ENCODE measurements at places on chromosomes 11 and 22.

DNA sequence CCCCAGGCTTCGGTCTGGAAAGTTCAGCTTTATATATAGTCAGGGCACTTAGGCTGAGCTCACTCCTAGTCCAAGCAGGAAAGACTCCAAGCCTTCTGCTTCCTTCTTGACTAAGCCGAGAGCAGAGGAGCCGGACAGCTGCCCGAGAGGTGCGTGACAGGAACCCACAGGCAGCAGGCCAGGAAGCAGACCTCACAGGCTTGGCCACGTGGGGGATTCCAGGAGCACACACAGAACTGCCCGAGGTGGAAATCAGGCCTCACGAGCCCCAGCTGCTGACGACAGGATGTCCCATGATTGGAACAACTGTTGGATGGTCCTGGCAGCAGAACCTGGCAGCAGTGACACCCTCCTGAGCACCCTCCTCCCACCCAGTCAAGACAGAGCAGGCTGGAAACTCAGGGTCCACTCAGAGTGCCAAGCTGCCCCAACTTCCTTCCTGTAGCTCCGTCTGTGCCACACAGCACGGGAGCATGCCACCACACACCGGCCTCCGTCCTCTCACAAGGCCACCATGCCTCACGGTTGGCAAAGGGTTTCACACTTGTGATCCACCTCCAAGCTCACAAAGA, 5.4 kb downstream of the PLA2G6 start:
- DNase-seq = no peak

DNA sequence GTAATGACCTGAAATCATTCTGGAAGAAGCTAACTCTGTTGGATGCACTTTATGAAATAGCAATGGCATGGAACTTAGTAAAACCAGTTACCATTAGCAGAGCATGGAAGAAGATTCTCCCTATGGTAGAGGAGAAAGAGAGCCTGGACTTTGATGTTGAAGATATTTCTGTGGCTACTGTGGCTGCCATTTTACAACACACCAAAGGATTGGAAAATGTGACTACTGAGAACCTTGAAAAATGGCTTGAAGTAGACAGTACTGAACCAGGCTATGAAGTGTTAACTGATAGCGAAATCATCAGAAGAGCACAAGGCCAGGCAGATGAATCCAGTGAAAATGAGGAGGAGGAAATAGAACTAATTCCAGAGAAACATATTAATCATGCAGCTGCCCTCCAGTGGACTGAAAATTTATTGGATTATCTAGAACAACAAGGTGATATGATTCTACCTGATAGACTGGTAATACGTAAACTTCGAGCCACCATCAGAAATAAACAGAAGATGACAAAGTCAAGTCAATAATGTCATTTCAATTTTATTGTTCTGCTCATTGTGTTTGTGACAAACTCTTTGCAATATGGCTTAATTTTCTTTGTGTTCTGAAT, 2.0 kb downstream of the JRKL start:
- DNase-seq = no peak

- no peak for DNase-seq
Measured at GRCh38 chr11:126546191-126546590, 190.7 kb downstream of the ST3GAL4 start.

GRCh38 chr11:59776210-59777066, 21.3 kb downstream of the STX3 start:
- no peak for DNase-seq

DNA sequence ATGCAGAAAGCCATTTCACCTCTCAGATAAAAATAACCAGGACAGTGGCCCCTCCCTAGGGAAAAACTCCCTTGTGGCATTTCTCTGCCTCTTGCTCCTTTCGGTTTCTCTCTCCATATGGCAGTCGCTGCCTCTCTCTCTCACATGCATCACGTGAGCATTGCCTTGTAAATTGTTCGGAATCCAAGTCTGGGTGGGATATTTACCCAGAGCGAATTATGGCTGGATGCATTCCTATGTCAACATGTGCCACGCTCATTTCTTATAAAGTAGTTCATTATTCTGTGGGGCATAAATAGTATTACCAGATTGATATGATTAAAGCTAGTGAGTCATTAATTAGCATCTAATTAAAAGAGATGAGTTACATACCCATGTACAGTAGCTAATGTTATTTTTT, 392.9 kb downstream of the INSC start:
- no peak for DNase-seq

DNA sequence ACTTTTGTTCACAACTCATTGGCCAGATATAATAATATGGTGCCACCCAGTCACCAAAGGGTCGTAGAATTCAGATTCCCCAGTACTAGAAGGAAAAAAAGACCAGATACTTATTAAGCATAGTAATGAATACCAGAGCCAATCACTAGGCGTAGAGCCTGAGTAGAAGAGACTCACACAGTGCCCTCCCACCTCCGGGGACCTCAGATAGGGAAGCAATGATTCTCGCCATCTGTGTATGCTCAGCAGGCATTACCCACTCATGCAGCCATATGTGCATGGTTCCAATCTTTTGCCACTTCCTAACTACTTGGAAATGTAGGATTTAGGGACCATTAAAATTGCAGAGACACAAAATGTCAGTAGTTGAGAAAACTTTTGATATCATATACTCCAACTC, 85.3 kb downstream of the C11orf87 start:
- DNase-seq = no peak

GRCh38 chr11:14118072-14118471, 155.5 kb downstream of the SPON1 start:
- no peak for DNase-seq

DNA sequence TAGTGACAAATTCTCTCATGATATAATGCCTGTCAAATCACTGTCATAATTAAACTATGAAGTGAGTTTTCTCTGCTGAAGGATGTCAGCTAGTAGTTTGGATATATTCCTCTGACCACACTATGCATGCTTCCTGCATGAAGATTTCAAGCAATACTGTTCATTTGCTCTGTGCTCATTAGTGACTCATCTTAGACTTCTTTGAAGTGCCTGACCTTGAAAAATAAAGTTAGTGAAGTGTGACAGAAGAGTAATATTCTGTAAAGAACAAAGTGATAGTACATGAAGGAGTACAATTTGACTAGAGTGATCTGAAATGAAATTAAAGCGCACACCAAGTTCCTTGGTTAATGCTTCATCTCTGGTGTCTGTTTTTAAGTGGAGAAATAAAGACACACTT, 629.5 kb upstream of the ANO3 start:
- DNase-seq = no peak

DNA sequence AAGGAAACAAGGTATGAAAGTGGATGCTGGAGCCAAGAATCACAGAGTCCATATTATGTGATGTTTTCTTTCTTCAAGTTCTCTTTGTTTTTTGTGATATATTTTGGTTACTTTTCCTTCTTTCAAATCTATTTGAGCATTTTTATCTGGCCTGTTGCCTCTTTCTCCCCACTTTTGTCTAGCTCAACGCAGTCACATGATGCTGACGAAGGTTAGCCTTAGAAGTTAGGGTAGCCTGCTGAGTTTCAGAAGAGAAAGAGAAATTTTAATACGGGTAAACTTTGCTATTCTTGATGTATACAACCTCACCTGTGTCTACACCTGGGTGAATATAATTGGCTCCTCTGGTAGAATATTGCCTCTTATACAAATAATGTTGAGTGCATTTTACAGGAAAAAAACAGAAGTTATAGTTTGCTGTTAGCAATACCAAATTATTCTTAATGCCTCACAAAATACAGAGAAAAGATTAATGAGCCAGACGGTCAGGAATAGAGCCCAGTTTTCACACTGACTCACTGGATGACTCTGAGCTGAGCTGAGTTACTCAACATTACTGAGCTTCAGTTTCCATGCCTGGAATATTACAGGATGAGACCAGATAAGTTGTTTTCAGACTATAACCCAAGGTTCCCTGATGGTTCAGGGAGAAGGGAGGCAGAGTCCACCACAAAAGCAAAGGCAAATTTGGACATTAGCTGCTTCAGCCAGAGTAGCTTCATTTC, 161.6 kb upstream of the BDNF start:
- DNase-seq = no peak

GRCh38 chr11:114280696-114281095, 15.5 kb upstream of the NNMT start:
- no peak for DNase-seq

- DNase-seq = no peak
Measured at GRCh38 chr11:32893343-32894148, 935 bp downstream of the QSER1 start.

- DNase-seq = no peak
Measured at GRCh38 chr11:111408789-111409727, 30.0 kb upstream of the POU2AF1 start.

DNA sequence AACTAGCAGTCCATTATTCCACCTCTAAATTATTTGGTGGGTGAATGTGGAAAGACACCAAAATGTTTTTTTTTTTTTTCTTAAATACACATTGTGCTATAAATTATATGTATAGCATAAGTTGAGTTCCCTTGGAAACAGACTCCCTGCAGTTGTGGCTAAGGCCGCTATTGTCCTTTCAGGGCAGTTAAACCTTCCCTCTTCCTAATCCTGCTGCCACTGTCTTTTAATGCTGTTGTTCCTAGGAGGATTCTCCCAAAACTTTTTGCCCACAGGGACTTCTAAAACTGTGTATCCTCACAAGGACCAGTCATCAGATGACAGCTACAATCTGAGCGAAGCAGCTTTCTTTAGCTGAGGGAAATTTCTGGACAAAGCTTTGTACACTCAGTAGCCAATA, 478.9 kb upstream of the CHORDC1 start:
- DNase-seq = no peak

- no peak for DNase-seq
Measured at GRCh38 chr11:75714211-75714610, 3.4 kb upstream of the MOGAT2 start.

DNA sequence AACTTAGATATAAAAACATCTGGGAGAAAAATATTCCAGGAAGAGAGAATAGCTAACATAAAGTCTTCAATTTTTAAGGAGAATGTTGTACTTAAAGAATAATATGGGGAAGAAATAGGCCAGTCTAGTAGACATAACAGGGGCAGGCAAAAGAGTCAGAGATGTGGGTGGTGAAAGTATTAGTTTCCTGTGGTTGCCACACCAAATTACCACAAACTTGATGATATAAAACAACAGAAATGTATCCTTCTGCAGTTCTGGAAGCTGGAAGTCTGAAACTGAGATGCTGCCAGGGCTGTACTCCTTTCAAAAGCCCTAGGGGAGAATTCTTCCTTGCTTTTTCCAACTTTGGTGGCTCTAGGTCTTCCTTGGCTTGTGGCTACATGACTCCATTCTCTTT, 1309.7 kb downstream of the LRRC4C start:
- no peak for DNase-seq

GRCh38 chr11:129721685-129722084, 94.0 kb upstream of the TMEM45B start:
- no peak for DNase-seq

GRCh38 chr11:75700940-75701339, 16.7 kb upstream of the MOGAT2 start:
- DNase-seq = no peak

DNA sequence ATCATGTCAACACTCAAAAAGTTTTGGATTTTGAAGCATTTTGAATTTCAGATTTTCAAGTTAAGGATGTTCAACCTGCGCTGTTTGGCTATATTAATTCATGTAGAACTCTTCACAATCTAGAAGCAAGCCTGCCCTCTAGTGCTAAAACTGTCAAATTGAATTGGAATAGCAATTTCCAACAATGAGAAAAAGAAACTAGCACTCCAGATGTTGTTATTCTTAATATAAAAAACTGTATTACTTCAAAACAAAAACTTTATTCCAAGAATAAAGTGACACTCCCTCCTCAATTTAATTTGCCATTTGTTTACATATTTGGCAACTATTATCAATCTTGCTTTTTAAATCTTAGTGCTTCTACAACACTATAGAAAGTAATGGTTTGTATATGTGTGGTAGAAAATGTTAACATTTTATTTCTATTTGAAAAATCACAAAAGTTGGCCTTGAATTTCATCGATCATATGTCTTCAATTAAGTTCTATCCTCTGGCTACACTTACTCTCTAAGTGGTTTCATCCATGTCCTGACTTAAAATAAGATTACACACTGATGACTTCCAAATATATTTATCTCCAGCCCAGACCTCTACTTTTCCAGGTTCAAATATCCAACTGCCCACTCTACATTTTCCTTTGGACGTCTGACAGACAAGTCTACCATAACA, 36.6 kb downstream of the DCUN1D5 start:
- no peak for DNase-seq

DNA sequence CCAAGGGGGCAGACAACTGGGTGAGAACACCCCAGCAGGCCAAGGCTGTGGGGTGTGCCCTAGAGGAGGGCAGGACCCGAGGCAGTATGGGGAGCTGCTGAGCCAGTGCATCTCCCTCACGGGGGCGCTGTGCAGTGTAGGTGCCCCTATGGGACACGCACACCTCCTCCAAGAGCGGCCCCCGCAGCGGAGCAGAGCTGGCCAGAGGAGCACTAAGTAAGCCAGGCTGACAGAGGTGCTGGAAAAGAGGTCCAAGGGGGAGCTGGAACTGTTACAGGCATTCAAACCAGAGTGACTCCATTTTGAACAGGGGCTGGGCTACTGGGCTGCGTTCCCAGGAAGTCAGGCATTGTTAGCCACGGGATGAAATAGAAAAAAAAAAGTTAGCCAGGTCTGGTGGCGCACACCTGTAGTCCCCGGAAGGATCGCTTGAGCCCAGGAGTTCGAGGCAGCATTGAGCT, 41.8 kb downstream of the TST start:
- DNase-seq = peak; percentile 45

- DNase-seq = no peak
Measured at GRCh38 chr11:64790205-64791095, 12.1 kb upstream of the SF1 start.

- no peak for DNase-seq
Measured at GRCh38 chr11:2869134-2869526, 16.4 kb downstream of the CDKN1C start.

DNA sequence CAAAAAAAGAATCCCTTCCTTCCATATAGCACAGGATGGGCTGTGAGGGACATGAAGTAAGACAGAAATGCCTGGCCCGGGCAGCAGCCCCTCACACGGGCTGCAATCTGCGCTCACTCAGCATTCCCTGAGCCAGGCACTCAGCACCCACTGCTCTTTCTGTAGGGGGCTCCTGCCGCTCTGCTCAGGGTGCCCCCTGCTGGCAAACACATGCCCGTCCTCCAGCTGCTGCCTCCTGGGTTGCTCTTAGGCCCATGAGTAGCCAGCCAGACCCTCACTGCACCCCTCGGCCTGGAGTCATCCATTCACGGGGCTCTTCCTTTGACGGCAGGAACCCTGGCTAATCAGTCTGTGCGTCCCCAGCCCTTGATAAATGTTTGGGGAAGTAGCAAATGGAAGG, 6.9 kb downstream of the MCAT start:
- no peak for DNase-seq

- no peak for DNase-seq
Measured at GRCh38 chr22:23823331-23823791, 15.4 kb downstream of the DERL3 start.

DNA sequence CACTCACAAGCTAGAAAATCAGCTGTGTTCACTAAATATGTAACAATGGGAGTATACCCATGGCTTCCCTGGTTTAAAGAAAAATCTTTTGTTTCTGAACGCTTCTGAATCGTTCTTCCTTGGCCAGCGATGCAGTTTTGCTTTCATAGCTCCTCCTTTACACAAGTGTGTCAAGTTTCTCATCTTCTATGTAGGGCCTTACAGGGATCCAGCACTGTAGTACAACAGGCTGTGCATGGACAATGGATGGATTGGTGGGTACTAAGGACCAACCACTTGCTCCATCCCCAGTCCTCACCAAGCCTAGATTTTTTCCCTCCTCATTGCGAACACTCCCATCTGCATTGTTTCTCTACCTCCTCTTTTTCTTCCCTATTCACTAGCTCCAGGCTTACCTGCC, 24.3 kb upstream of the POU2AF2 start:
- DNase-seq = no peak

Measured in stimulated activated CD8-positive, alpha-beta memory T cell treated with anti-CD3 and anti-CD28 coated beads, Interleukin-7, amount 100 ng/mL, for 1 hour (primary cell).